Nephron progenitor cell (in vitro differentiated cells): ENCODE measurements at places on chromosomes 7 and 10.

DNA sequence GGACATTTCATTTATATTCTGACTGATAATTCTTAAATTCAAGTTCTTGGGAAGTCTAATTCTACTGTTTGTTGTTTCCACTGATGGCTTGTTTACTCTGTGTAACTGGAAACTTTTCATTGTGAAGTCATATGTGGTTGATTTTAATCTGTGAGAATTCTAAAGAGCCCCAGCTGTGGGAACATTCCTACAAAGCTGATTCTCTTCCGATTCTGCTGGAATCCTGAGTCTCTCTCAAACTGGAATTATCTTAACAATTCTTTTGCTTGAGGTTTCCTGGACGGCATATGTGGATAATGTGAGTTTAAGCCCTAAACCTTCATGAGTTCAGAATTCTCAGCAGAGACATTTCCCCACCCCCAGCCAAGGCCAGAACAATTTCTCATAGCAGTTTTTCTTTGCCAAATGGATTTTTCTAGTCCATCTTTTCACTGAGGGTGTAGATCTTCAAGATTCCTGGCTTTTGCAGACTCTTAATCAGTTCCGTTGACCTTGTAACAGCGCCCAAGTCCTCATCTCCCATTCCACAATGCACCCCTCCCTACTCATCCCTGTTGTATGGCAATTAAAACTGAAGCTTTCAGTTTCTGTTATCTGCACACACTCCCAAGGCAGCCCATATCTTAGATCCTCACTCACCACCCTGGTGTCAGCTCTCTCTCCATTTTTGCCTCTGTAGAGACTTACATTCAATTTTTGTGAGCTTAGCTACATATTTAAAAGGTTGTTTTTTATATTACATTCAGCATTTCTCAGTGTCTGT lies 37.6 kb downstream of the GRM8 start:
- no peak for DNase-seq

DNA sequence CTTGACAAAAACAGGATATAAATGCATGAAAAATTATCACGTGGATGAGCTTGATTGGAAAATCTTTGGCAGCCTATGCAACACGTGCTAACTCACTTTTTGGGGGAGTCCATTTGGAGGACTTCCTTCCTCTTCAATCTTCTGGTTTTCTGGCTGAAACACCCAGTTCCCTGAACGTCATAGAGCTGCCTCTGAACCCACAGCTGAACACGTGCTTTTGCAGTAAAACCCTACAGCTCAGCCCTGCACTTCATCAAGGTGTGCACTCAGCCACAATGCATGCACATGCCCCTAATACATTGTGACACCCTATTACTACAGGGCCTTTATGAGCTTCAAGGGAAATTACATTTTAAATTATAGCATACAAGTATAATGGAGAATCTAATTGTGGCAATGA lies 808.7 kb upstream of the AUTS2 start:
- no peak for DNase-seq

GRCh38 chr7:25619963-25620799 lies 391.9 kb upstream of the NPVF start:
- no peak for DNase-seq

DNA sequence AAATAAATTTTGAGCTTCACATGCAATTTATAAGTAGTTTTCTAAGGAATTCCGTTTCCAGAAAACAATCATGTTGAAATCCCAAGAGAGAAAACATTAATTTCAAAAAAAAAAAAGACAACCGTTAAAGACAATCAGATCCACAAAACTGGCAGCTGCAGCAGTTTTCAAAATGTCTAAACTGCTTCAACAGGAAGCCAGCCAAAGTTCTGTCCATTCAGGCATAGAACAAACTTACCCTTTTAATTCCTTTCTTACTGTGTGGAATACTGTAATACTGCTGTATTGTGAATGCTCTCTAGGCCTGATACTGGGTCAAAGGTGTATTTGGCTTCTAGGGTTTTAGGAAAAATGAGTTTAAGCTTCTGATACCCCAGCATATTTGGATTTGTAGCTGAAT lies 31.6 kb downstream of the HOXA1 start:
- DNase-seq: no peak

DNA sequence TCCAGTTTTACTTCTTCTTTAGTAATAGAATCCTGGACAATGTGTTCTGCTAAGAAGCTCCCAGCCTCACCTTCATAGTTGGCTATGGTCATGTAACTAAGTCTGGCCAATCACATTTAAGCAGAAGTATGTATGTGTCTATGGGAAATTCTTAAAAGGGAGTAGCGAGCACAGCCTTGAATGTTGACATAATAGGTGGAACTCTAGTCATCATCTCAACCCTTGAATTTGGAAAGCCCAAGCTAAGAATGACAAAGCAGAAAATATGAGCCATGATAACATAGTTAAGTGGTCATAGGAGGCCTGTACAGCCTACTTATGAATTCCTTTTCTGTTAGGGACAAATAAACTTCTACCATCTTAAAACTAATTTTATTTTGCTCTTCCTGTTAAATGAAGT lies 134.1 kb downstream of the MAGI2 start:
- DNase-seq: no peak

DNA sequence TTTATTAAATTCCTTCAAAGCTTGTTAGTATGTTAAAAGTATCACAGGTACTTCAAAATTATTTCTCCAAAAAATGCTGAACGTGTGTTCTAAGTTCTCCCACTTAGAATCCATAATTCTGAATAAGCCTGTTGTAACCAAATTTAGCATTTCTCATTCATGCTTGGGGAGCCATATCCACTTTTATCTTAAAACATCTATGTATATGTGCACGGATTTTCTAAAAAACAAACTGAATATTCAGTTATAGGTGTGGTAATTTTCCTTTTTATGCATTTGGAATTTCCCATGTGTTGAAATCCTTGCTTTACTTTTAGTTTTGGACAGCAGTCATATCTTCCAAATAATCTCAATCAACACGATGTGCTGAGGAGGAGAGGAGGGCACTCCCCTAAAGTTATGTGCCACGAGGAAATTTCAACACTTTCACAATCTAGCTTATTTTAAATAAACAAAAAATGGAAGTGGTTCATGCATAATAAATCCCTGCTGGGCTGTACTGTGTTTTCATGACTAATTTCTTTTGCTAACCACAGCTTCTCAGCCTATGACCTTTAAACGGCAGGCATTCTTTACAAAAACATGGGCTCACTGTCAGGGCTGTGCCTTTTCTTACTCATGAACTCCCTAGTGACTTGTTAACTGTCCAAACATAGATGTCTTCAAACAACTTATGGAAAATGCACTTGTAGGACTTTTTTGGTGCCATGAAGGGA lies 380.3 kb upstream of the SEMA3C start:
- DNase-seq: no peak

- DNase-seq: no peak
Measured at GRCh38 chr7:26863518-26864308, 677 bp downstream of the SKAP2 start.

DNA sequence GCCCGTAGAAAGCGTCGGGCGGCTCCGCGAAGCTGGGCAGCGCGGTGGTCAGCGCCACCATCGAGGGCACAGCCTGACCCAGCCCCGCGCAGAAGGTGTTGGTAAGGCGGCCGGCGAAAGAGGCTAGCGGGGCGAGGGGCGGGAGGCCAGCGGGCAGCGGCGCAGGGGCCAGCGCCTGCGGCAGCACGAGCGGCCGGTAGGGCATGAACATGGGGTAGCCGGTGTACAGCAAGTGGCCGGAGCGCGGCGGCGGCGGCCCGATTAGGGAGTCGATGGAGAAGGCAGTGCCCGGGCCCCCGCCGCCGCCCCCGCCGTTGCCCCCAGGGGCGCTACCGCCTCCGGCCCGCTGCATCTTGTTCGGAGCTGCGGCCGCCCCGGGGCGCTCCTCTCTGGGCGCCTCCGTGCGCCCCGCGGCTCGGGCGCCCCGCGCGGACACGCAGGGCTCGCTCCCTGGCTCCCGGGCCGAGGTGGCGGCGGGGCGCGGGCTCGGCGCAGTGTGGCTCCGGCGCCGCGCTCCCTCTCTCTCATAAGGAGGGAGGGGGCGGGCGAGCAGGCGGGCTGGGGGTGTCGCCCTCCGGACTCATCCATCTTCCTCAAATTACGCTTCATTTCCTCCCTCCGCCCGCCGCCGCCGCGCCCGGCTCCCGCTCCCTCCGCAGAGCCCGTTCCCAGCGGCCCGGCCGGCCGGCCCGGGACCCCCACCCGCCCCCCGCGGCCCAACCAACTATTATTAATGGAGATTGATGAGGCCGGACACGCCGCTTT lies at the start of gene GBX1:
Gene GBX1 (minus strand): TSS at position 498 of the 765 bp plus-strand sequence. CDS start 146 bp downstream, at position 352.
- peak; percentile 83 for DNase-seq

DNA sequence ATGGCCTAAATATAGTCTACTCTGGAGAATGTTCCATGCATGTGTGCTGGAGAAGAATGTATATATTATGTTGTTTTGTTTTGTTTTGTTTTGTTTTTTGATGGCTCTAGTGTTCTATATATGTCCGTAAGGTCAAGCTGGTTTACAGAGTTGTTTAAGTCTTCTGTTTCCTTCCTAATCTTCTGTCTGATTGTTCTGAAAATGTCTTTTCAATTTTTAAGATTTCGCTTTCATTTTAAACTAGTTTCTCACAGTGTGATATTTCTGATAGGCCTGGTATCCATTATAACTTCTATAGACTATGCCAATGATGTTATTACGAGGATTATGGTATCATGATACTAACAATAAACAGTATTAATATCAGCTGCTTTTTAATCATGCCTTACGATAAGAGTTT lies 1126.3 kb upstream of the SORCS1 start:
- no peak for DNase-seq

DNA sequence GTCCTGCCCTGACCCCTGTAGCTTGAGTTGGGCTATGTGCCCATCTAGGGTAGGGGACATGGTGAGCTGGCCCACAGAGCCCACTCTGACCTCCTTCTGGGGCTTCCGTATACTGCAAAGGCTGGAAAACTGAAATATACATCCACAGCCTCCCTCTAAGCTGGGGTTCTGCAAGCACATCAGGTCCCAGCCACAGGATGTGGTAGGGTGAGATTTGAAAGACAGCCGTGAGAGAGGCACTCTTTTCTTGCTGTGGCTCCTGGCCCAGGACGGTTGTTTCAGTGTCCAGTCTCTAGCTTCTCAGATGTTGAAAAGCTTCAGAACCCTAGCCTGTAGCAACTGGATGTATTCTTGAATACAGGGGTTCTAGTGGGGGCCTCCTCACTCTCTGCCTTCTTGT lies 60.1 kb upstream of the ADRB1 start:
- DNase-seq: no peak

GRCh38 chr10:47224546-47225218 lies 75.3 kb upstream of the GDF10 start:
- no peak for DNase-seq

- peak; percentile 14 for DNase-seq
Measured at GRCh38 chr10:70267161-70267933, 16.5 kb downstream of the NPFFR1 start.

GRCh38 chr10:14312014-14312413 lies 18.7 kb downstream of the FRMD4A start:
- no peak for DNase-seq

DNA sequence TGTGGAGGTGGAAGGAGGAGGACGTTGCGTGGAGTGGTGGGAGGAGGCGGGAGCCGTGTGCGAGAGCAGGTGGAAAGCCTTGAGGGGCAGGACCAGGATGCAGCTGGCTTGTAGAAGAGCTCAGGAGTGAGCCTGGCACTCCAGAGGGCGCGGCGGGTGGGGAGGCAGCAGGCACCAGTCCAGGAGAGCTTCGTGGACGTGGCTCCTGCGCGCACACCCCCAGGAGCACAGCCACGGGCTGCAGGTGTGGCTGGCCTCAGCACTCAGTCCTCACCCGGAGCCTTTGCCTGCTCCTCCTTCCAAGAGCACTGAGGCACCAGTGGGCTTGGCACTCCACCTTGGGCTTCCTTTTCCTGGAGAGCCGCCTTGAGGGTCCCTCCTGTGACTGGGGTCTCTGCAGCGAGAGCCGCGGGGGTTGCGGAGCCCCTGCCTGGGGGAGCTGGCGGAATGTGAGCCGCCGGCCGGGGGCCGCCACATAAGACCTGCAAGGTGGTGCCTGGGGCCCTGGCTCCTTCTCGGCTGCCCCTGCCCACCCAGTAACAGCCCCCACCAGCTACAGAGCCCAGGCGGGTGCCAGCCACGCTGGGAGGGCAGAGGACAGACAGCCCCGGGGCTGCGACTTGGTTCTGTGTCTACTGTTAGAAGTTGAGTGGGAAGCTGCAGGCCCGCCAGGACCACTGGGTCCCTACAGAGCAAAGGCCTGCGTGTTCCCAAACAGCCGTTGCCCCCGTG lies 11.1 kb downstream of the MAFK start:
- no peak for DNase-seq

- no peak for DNase-seq
Measured at GRCh38 chr7:70374772-70375533, 757.0 kb upstream of the GALNT17 start.

- DNase-seq: no peak
Measured at GRCh38 chr10:59126991-59127390, 49.5 kb upstream of the PHYHIPL start.

GRCh38 chr7:136062625-136063325 lies 85.6 kb upstream of the MTPN start:
- DNase-seq: no peak

DNA sequence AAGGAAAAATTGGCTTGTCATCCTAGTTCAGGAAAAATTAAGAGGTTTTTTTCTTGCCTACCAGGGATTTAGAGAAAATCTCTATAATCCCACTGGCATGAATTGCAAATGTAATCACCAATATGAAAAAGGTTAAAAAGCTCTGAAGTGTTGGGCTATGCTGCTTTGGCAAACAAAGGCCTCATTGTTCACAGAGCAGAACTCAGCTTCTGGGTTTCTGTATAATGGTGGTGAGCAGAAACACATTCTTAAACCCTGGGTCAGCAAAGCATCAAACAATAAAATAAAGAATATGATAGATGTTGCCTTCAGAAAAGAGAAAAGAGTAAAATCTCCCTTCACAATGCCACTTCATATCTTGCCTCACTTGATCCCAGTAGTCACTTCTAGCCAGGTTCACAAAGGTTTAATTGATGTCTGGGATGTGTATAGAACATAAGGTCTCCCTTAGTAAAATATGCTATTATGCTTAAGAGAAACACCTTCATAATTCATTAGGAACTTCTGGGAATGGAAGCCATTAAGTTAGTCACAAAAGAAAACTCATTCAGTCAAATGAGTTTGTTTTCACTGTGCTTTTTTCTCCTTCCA lies 1255.5 kb upstream of the PHF14 start:
- no peak for DNase-seq

GRCh38 chr10:62024026-62024701 lies 122.7 kb downstream of the ARID5B start:
- DNase-seq: no peak

GRCh38 chr10:57627642-57628178 lies 640.0 kb downstream of the IPMK start:
- DNase-seq: no peak

DNA sequence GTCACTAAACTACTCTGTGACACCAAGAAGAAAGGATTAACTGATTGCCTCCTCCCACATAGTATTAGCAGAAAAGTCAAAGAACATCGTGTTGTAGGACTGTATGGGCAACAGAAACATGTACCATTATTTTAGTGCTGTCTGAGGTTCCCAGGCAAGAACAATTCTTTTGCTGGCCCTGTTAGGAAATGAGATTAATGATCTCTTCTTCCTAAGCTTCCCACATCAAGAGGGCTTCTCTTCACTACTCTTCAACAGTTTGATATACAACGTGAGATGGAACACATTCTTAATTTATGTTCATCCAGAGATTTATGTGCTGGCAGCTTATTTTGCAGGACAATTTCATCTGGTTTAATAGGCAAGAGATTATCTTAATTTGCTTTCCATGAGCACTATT lies 219.6 kb downstream of the DOCK4 start:
- DNase-seq: no peak
